ENCODE measurements at places on chromosomes 11 and 22. TPM values are rescaled to one million over a fixed set of nuclear protein-coding genes. Genes with fewer than 3 reads are reported as not detected.

PPM1F gene
- 120 TPM for total RNA-seq

PPP6R3 gene
- total RNA-seq: 115 TPM

FOLR1 gene
- not detected for total RNA-seq

TSPO gene
- total RNA-seq: 296 TPM

FIBIN gene
- total RNA-seq: not detected

MIF gene
- total RNA-seq: 256 TPM

TRIM29 gene
- not detected for total RNA-seq

PRG2 gene
- not detected for total RNA-seq

OR51E2 gene
- not detected for total RNA-seq

MIAT gene
- 0.38 TPM for total RNA-seq

CDC42EP1 gene
- 6.8 TPM for total RNA-seq

PPP6R2 gene
- 58.5 TPM for total RNA-seq

TMEM121B gene
- 0.25 TPM for total RNA-seq

FGF3 gene
- not detected for total RNA-seq

DNA sequence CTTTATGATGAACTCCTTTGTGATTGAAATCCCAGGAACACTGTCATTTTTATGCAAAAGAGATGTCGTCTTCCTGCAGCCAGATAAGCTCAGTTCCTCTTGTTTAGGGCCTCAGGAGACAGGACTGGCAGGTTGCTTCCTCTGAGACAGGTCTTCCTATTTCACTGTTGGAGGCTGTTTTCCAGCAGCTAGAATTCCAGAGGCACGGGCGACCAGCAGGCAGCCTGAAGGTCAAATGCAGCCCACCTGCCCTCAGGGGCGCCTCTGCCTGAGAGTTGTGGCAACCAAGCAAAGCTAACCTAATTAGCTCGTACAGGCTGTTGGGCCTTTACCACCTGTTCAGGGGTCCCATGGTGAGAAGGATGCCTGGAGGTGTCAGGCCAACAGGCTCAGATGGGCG, 22.3 kb downstream of the SLC6A5 start:
- no peak for DNase-seq

- DNase-seq: no peak
Measured at GRCh38 chr22:47647720-47648119, 885.3 kb downstream of the TBC1D22A start.

GRCh38 chr11:84724256-84724655, 902.9 kb downstream of the DLG2 start:
- DNase-seq: no peak

DNA sequence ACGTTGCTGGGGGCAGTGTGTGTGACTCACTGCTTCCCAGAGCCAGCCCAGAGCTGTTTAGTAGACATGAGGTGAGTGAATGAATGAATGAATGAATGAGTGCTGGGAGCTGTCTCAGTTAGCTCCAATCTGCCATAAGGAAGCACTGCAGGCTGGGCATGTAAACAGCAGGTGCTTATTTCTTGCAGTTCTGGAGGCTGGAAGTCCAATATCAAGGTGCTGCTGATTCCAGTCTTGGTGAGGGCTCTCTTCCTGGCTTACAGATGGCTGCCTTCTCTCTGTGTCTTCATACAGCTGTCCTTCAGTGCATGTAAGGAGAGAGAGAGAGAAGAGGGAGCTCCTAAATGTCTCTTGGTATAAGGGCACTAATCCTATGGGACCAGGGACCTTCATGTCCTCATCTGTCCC, 4.1 kb downstream of the C11orf21 start:
- no peak for DNase-seq

DNA sequence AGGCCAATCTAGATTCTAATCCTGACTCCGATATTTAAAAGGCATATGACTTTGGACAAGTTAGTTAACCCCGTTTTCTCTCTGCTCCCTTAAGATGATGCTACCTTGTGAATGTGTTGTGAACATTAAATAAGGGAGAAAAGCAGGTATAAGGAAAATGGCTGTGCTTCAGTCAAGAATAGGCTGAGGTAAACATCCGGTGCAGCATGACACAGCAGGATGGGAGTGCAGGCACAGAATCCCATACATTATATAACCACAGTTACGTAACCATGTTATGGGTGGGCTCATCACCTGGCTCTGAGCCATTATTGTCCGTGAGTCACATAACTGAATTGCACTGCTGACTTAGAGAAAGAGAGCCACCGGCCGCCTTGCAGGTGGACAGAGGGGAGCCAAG, 382.2 kb upstream of the ANO5 start:
- no peak for DNase-seq

DNA sequence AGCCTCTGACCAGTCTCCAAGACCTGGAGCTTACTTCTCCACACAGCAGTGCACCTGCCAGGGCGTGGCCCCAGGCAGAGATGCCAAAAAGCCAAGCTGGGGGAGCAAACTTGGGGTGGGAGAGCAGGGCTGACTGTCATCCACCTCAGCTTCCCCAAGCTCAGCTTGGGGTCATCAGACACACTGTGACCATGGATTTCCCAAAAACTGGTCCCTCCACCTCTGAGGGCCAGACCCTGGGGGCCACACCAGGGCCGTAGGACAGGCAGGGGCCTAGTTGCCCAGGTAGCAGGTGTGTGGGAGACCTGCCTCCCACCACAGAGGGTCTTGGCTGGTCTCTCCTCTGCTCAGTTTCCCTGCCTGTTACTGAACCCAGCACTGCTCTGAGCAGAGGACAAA, 30.6 kb downstream of the ARVCF start:
- no peak for DNase-seq

GRCh38 chr22:43439368-43440103, 27.7 kb downstream of the MPPED1 start:
- no peak for DNase-seq

- DNase-seq: no peak
Measured at GRCh38 chr22:35448523-35448922, 48.6 kb downstream of the MCM5 start.

GRCh38 chr11:19279451-19279850, 38.7 kb upstream of the E2F8 start:
- no peak for DNase-seq

DNA sequence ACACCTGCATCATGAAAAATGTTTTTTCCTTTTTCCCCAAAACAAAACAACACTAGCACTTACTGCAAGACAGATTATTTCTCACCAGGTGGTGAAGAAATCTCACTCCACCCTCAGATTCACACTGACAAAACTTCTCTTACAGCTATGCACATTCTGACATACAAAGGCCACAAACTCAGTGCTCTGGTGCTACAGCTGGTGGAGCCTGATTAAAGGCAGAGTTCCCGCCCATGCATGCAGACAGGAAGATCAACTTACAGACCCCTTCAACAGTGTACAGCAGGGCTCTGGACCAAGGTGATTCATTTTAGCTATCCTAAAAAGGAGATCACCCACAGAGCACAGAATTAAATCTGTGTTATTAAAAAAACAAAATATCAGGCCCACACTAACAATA, 112.6 kb downstream of the CADM1 start:
- no peak for DNase-seq

- DNase-seq: no peak
Measured at GRCh38 chr11:86671531-86672006, 847 bp downstream of the ME3 start.

- DNase-seq: no peak
Measured at GRCh38 chr11:18566406-18566805, 22.1 kb downstream of the UEVLD start.

DNA sequence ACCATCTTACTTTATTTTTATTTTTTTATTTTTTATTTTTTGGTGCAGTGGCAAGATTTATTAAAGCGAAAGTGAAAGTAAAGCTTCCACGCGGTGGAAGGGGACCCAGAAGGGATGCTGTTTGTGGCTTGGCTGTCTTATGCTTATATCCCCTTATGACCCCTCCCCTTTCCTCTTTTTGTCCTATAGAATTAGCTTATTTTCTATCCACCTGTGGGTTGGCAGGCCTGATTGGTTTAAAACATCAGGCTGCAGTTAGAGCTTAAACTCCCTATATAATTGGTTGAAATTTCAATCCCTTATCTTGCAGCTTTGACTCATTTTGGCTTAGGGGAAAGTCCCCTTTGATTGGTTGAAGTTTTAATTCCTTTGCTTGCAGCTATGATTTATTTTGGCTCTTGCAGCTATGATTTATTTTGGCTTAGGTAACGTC, 50.5 kb downstream of the NNMT start:
- no peak for DNase-seq

DNA sequence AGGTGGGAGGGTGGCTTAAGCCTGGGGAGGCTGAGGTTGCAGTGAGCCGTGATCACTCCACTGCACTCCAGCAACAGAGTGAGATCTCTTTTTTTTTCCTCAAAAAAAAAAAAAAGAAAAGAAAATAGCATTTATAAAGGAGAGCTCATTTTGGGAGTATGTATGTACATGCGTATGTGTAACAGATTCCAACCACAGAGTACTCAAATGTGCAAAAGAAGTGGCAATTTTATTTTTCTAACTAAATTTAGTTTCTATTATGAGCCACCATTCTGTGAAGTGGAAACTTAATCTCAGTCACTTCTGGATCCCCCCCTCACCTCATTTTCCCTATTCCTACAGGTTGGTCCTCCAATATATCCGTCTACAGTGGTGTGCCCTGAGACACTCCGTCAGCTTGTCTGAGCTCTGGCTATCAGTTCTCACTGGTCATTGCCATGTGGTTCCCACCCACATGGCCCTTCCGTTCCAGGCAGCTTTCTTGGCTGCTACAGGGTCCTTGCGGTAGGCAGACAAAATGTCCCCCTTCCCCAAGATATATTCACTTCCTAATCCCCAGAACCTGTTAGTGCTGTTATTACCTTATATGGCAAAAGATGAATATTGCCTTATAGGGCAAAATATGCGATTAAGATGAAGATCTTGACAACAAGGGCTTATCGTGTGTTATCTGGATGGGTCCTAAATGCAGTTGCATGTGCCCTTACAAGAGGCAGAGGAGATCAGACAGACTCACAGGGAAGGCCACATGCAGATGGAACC, 35.8 kb upstream of the TSKU start:
- no peak for DNase-seq

GRCh38 chr11:35009944-35010342, 93.5 kb downstream of the PDHX start:
- no peak for DNase-seq

GRCh38 chr11:27698872-27699241, 1.4 kb downstream of the BDNF start:
- peak; percentile 40 for DNase-seq

DNA sequence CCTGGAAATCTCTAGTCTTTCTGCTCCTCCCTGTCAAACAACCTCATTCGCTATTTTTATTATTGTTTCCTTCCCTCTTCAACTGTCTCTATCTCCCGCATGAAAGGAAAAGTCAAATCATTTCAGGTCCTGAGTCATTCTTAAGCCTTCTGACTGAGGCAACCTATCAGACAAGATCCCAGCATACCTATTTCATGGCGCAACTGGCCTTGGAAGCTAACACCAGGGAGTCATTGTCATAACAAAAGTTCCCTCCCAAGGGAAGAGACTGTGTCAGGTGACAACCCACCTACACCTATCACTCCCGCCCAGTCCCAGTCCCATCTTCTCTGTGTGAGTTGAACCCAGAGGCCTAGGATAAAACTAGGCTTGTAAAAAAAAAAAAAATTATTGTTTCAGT, 10.2 kb upstream of the ARHGAP42 start:
- no peak for DNase-seq

DNA sequence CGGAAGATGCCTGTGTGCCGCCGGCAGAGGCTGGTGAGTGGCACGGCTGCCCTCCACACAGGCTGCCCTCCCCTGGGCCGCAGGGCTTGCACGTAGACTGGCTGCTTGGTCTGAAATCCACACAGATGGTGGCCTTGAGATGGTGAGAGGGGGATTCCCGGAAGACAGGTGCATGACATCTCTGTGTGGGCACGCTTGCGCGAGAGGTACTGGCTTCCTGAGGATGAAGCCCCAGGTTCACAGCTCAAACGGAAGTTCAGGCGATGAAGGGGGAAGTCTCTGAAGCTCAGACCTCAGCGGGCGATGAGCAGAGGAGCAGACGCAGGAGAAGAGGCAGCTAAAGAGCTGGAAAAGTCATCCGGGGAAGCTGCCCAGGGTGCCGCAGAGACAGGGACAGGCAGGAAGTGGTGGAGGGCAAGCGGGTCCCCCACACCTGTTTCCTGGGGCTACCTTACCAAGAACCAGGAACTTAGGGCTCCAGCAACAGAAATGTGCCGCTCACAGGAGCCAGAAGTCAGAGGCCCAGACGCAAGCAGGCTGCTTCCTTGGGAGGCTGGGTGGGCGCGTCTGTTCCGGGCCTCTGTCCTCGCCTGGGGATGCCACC, 7.2 kb downstream of the CRELD2 start:
- DNase-seq: no peak
